Panc1 (cell line): ENCODE measurements at places on chromosomes 7 and 10.

DNA sequence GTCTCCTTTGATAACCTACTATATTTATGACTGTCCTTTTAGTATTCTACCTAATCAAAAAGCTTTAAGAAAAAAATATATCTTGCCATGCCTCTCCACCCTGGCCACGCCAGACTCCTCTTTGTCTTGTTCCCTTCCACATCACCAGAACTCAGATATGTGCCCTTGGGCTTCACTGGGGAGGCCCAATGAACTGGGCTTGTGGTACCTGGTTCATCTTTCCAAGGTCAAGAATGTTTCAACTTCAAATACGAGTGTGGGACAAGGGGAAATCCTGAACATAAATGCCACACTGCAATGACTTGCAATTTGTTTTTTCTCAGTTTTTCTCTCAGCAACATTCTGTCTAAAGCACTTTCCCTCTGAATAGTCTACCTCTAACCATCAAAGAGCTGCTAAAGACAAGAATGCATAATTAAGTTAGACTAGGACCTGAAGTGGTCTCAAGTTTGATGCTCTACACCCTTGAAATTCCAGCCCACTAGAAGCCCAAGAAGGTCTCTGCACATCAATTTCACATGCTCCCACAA, 9.9 kb downstream of the ERCC6 start:
- DNase-seq: no peak

- no peak for DNase-seq
Measured at GRCh38 chr7:17921857-17922416, 18.4 kb downstream of the SNX13 start.

- no peak for DNase-seq
Measured at GRCh38 chr10:78894841-78895195, 173.9 kb upstream of the ZMIZ1 start.

DNA sequence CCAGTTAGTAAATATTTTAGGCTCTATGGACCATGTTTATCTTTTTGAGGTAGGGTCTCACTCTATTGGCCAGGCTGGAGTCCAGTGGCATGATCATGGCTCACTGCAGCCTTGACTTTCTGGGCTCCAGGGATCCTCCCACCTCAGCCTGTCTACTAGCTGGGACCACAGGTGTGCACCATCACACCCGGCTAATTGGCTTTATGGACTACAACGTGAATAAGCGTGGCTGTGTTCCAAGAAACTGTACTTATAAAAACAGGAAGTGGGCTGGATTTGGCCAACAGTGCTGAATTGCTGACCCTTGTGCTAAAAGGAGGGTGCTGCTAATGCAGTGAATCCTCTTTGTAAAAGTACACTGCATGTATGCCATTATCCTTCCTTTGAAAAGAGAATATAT, 111.7 kb upstream of the CDK13 start:
- no peak for DNase-seq

GRCh38 chr7:122550545-122550944, 148.4 kb downstream of the RNF133 start:
- DNase-seq: no peak

DNA sequence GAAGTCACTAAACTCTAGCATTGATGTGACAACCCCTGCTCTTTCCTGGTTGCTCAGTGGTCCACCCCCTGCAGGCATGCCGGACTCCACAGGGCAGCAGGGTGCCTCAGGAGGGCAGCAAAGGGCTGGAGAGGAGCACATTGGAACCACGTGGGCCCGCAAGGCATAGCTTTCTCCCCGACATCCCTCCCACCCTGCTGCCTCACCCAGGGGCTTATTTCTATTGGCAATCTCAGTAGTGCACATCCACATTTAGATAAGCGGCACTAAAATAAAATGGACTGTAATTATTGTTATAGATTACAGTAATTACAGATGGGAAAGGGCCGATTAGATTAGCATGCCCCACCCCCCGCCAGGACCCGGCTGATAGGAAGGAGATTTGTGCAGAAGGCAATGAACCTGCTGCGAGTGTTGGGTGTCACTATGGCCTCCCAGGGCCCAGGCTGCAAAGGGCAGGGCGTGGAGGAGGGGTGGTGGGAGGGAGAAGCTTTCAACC, 580.1 kb downstream of the GRID1 start:
- no peak for DNase-seq

- no peak for DNase-seq
Measured at GRCh38 chr7:91776171-91776570, 104.3 kb downstream of the MTERF1 start.

GRCh38 chr7:101605611-101606497, 23.2 kb downstream of the MYL10 start:
- no peak for DNase-seq
